CD8-positive, alpha-beta memory T cell (primary cell): ENCODE measurements at places on chromosomes 13 and 19.

- DNase-seq: peak; percentile 48
These were observed 31.3 kb upstream of the ISYNA1 start for GRCh38 chr19:18469069-18469846.

GRCh38 chr13:59477011-59477410 is 686.7 kb downstream of the DIAPH3 start:
- DNase-seq: no peak

DNA sequence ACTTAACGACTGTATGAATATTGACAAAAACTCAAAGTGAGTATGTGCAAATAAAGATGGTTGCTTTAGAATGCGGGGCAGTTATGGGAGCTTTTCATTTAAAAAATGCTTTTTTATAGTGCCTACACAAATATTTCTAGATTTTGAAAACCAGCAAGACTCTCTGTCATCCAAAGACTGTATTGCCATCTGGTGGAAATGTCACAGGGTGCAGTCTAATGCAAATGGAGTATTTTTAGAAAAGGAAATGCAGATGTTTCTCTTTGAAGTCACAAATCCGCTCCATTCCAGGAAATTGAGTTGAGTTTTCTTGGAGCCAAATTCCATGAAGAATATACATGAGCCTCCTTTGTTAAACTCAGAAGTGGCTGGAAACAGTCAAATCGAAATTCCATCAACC is 2.3 kb upstream of the C1QTNF9B start:
- DNase-seq: peak; percentile 32

- peak; percentile 96 for DNase-seq
These were observed at the start of gene ANO8 for GRCh38 chr19:17334414-17335409. Gene ANO8, minus strand, starts transcription at chr19:17334855. Its CDS starts 185 bp downstream, at chr19:17334670.

DNA sequence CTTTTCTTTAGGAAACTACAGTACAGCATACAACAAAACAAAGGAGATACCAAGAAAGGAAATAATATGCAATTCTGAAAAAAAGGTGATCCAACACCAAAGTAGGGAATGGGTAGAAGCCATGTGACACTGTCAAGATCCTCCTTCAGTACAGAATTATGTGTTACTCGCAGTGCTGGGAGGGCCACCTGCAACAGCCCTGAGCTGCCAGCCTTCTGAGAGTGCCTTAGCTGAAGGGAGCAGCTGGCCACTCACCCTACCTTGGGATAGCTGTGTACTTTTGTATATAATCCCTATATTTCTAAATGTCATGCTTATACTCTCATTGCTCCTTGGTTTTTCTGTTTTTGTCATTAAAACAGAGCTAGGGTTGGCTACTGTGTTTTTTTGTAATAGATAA is 1518.2 kb upstream of the PCDH20 start:
- DNase-seq: no peak
